ENCODE measurements at places on chromosomes 7 and 10. TPM values are rescaled to one million over a fixed set of nuclear protein-coding genes. Genes with fewer than 3 reads are reported as not detected.

GRCh38 chr10:105963334-105963884 is 1201.1 kb downstream of the SORCS1 start:
- no peak for DNase-seq

DNA sequence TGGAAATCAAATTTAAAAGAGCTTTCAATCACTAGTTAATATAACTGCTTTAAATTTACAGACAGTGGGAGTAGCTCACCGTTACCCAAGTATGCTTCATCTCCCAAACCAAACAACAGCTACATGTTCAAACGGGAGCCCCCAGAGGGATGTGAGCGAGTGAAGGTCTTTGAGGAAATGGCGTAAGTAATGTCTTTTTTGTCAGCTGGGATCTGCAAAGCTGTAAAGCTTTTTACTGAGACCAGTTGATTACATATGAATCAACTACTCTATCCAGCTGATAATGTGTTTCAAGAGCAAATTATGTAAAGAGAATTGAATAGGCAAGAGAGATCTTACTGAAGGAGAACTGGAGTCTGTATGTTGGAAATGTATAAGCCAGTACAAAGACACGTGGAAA is 116.2 kb downstream of the GLCCI1 start:
- no peak for DNase-seq

The UPP1 gene
- 20.9 TPM for total RNA-seq

DNA sequence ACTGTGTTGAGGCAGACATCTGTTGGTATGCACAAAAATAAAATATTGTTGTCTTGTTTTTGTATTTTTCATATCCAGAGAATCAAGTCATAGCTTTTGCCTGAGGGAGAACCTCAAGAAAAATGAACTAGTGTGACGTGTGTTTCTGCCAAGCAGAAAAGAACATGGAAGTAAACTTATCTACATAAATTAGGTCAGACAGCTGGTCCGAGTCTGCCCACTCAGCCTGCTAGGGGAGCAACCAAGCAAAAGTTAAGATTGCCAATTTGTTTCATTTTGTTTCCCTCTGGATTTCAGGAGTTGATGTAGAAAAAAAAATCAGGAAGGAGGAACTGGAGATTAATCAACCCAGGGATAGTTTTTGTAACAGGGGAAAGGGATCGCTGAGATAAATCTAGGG is 572.4 kb upstream of the LRRTM3 start:
- DNase-seq = no peak

DNA sequence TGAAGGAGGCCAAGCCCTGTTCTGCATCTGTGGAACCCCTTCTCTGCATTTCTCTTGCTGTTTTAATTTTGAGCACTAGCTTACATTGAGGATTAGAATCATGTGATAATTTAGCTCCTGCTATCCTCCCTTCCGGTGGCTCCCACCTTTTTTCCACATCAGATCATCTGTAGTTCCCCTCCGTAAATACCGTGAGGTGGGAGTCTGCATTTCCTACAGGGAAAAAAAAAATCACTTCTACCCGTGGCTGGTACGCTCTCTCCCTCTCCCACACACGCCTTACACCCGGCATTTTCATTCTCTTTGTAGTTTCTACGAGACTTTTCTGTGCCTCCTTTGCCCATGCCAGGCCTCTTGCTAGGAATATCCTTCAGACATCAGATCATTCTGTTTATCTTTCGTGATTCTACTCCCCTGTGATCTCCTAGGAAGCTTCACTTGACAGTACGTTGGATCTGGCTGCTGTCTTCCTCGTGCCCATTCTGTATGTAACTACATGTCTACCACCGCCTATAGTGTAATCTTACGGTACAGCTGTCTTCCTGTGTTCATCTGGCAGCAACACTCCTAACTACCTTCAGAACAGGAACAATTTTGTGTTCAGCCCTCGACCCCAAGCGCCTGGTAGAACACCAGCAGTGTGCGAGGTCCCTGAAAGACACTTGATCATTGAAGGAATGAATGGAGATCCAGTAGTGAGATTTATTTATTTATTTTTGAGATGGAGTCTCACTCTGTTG is 41.7 kb upstream of the OCM start:
- no peak for DNase-seq

- DNase-seq = no peak
Observed at GRCh38 chr7:117096942-117097341, 143.6 kb downstream of the ST7 start.

The NPY4R gene
- not detected for total RNA-seq

Data from Right ventricle myocardium inferior (tissue), 1 donor.